ENCODE measurements at places on chromosomes 13 and 19.
A peak's percentile ranks its signal among the peaks of the same experiment; 100 is the strongest.

- no peak for DNase-seq
Observed at GRCh38 chr13:72620874-72621273, 106.6 kb downstream of the MZT1 start.

DNA sequence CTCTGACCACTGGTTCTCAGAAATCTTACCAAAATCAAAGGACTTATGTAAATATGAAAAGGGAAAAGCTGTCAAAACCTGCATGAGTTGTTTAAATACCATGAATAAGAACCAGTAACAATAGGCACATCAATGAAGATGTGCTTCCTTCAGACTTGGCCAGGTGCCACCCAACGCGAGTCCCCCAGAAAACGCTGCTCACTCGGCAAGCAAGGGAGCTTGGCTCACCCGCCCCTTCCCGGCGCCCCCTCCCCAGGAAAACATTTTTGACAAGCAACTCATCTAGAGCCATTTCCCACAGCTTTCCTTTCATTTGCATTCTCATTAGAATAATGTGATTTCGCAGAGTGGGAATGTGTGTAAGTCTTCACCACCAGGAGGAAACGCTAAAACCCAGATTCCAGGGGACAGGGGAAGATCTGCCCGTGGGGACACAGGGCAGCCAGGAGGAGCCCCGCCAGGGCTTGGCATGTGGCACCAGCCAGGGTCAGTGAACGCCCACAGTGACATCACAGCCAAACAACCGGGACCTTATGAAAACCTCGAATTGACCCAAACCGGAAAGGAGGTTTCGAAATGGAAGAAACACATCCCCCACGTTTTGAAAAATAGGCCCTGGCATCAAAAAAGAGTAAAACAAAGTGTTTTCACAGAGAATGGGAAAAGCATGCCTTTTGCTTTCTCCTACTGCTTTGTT is 366.2 kb upstream of the TSHZ3 start:
- no peak for DNase-seq

- DNase-seq = no peak
Observed at GRCh38 chr13:71587817-71588216, 279.2 kb downstream of the DACH1 start.

GRCh38 chr13:32811297-32811800 is 204.9 kb upstream of the KL start:
- DNase-seq = no peak

GRCh38 chr19:10270180-10270615 is 722 bp upstream of the ICAM1 start:
- no peak for DNase-seq

GRCh38 chr13:42950181-42950580 is 41.9 kb downstream of the EPSTI1 start:
- DNase-seq = no peak

DNA sequence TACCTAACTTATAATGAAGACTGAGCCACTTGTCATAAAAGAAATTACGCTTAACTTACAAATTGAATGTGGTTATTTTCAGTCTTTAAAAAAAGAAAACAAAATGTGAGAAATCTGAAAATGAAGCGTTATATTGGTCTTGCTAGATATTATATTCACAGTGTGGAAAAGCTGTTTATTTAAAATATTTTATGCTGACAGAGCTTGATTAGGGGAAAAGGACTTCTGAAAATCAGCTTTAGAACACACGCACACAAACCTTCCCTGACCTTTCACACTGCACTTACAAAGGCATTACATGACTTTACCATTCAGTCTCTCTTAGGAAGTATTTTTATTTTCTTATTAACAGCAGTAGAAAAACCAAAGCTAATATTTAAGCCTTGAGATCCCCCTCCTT is 461.5 kb downstream of the DIAPH3 start:
- no peak for DNase-seq

- DNase-seq = peak; percentile 4
Observed at GRCh38 chr19:21569494-21569865, 64.1 kb downstream of the ZNF429 start.

- no peak for DNase-seq
Observed at GRCh38 chr13:45305079-45305478, 35.9 kb downstream of the TPT1 start.

DNA sequence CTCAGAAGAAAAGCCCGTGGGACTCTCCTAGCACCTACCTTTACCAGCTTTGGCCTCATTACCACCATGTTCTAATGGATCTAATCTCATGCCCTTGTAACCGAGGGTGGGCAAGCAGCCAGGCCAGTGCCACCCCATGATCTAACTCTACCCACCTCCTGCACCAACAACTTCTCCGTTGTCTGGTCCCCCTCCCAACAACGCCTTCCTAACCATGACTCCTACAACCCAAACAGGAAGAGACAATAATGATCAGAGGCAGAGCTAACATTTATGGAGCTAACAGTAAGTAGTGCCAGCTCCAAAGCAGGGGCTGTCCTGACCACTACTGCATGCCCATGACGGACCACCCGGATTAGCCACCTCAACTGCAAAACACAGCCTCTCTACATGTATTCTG is 3.5 kb downstream of the USP12 start:
- DNase-seq = no peak

- no peak for DNase-seq
Observed at GRCh38 chr13:106917024-106917571, 349.2 kb upstream of the ARGLU1 start.

DNA sequence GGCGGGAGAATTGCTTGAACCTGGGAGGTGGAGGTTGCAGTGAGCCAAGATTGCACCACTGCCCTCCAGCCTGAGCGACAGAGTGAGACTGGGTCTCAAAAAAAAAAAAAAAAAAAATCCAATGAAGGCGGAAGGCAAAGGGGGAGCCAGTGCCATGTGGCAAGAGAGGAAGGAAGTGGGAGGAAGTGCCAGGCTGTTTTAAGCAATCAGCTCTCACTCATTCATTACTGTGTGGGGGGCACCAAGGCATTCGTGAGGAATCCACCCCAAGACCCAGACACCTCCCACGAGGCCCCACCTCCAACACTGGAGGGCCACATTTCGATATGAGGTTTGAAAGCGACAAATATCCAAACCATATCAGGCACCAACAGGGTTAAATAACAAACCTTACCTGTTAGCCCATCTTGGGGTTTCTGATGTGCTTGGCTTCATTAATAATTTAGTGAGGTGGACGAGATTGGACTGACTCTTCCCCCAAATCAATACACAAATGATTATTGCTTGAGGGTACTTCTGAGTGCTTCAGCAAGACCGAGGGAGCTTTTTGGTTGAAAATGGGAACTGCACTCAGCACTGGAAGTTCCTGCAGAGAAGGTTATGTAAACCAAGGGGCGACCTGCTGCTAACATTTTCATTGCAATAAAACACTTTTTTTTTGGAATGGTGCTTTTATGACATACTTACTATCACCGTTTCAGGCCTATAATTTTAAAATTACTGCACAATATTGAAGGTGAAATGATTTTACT is 7.5 kb upstream of the LRP3 start:
- DNase-seq = no peak

DNA sequence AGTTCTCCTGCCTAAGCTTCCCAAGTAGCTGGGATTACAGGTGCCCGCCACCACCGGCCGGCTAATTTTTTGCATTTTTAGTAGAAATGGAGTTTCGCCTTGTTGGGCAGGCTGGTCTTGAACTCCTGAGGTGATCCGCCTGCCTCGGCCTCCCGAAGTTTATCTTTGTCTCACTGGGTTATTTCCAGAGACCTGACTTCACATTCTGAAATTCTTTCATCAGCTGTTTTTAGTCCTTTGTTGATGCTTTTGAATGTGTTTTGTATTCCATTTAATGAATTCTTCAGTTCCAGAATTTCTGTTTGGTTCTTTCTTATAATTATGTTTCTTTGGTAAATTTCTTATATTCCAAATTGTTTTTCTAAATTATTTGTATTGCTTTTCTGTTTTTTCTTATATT is 55.4 kb upstream of the MLNR start:
- no peak for DNase-seq

DNA sequence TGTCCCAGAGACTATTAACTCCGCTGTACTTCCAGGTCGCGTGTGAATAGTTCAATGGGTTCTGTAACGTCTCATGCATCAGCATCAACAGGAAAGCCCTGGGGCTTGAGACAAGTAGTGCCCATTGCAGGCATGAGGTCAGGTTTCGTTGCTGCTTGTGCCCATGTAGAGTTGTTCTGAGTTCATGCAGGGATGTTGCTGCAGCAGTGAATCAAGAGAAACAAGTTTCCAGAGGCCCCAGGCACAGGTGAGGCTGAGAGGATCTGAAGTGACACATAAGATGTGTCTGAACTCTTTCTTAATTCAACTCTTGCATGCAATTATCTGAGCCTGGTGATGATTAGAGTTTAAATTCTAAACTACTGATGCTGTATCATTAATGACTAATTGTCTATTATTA is 8.6 kb upstream of the ZNF283 start:
- DNase-seq = no peak

DNA sequence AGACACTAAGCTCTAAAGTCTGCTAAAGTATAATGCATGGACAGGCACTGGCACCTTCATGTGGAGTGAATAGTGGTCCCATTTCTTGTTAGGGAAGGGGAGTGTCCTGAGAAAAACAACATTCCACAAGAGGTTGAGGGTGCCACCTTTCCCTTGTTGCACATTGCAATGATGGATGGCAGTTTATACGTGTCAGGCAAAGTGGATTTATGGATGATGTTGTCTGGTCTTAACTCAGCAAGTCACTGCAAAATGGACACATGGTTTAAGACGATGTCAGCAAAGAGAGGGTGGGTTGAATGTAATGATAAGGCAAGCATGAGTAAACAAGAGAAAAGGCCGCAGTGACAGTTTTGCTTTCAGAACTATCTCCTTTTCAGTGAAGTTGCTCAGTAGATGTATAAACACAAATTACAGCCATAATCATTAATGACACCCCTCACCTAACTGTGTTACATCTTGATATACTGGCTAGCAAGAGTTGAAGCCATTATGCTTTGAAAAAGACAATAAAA is 19.6 kb upstream of the CBY2 start:
- DNase-seq = no peak

- DNase-seq = no peak
Observed at GRCh38 chr19:10292206-10292788, 2.5 kb downstream of the ICAM5 start.

- peak; percentile 34 for DNase-seq
Observed at GRCh38 chr13:31204592-31204991, 4.8 kb downstream of the B3GLCT start.

DNA sequence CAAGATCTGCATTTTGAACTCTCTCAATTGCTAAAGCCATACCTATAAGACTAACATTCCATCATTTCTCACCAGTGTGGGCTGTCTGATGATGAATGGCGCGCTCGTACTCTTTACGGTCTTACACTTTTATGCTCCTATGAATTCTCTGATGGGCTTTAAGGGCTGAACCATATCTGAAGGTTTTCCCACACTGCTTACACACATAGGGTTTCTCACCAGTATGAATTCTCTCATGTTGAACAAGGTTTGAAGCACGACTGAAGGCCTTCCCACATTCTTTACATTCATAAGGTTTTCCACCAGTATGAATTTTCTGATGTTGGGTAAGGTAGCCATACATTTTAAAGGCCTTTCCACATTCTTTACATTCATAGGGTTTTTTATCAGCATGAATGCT is 18.8 kb upstream of the ZNF607 start:
- DNase-seq = no peak

- no peak for DNase-seq
Observed at GRCh38 chr13:114128624-114129522, 3.5 kb downstream of the RASA3 start.

- DNase-seq = no peak
Observed at GRCh38 chr19:18514800-18515682, 6.8 kb downstream of the ELL start.

All from non-pigmented ciliary epithelial cell (primary cell).